ENCODE measurements at places on chromosomes 7 and 10. TPM values are rescaled to one million over a fixed set of nuclear protein-coding genes. Genes with fewer than 3 reads are reported as not detected.

GRCh38 chr7:41003611-41003940 is 699.3 kb downstream of the INHBA start:
- no peaks in the 10 kb centered on the region for H3K4me1 ChIP-seq
- no peak for DNase-seq
- H3K27ac ChIP-seq = no peak overlapping the region
- no peaks in the 10 kb centered on the region for H3K27me3 ChIP-seq
- no peaks in the 10 kb centered on the region for H3K36me3 ChIP-seq

- DNase-seq = peak; percentile 6
- H3K4me3 ChIP-seq = peak overlapping the region; percentile 52
- H3K27ac ChIP-seq = no peak overlapping the region
- peaks cover 5% of the 10 kb centered on the region for H3K4me1 ChIP-seq
- peaks cover 37% of the 10 kb centered on the region for H3K27me3 ChIP-seq
- no peaks in the 10 kb centered on the region for H3K36me3 ChIP-seq
Observed at GRCh38 chr10:28722065-28722803, 44.9 kb downstream of the BAMBI start.

- no peak overlapping the region for H3K4me3 ChIP-seq
- DNase-seq = no peak
- no peaks in the 10 kb centered on the region for H3K4me1 ChIP-seq
- H3K36me3 ChIP-seq = no peaks in the 10 kb centered on the region
Observed at GRCh38 chr7:117279931-117280557, 42.8 kb downstream of the WNT2 start.

MNX1 gene
- not detected for total RNA-seq

GRCh38 chr10:101467286-101467770 is 113.4 kb downstream of the BTRC start:
- H3K27me3 ChIP-seq = no peaks in the 10 kb centered on the region
- no peak overlapping the region for H3K27ac ChIP-seq
- H3K4me3 ChIP-seq = no peak overlapping the region
- peak; percentile 36 for DNase-seq
- H3K36me3 ChIP-seq = no peaks in the 10 kb centered on the region
- peaks cover 5% of the 10 kb centered on the region for H3K4me1 ChIP-seq

LOXL4 gene
- total RNA-seq = not detected

VSTM4 gene
- total RNA-seq = not detected

RET gene
- total RNA-seq = 0.36 TPM

- peak; percentile 83 for DNase-seq
- H3K4me1 ChIP-seq = peaks cover 58% of the 10 kb centered on the region
- no peaks in the 10 kb centered on the region for H3K27me3 ChIP-seq
- H3K4me3 ChIP-seq = peak overlapping the region; percentile 63
Observed at GRCh38 chr10:6347391-6347951, 144.7 kb downstream of the PFKFB3 start.

GRCh38 chr7:28217143-28217542 is 36.5 kb upstream of the JAZF1 start:
- peaks cover 23% of the 10 kb centered on the region for H3K27me3 ChIP-seq
- H3K36me3 ChIP-seq = no peaks in the 10 kb centered on the region
- DNase-seq = no peak

PRPS1L1 gene
- total RNA-seq = not detected

PSD gene
- total RNA-seq = 6.2 TPM

GRCh38 chr7:42208572-42208971 is 28.4 kb downstream of the GLI3 start:
- peaks cover 6% of the 10 kb centered on the region for H3K27me3 ChIP-seq
- H3K27ac ChIP-seq = no peak overlapping the region
- H3K4me1 ChIP-seq = no peaks in the 10 kb centered on the region

- H3K4me3 ChIP-seq = no peak overlapping the region
- H3K4me1 ChIP-seq = peaks cover 2% of the 10 kb centered on the region
- DNase-seq = no peak
Observed at GRCh38 chr10:117126034-117126433, 12.0 kb downstream of the VAX1 start.

DNA sequence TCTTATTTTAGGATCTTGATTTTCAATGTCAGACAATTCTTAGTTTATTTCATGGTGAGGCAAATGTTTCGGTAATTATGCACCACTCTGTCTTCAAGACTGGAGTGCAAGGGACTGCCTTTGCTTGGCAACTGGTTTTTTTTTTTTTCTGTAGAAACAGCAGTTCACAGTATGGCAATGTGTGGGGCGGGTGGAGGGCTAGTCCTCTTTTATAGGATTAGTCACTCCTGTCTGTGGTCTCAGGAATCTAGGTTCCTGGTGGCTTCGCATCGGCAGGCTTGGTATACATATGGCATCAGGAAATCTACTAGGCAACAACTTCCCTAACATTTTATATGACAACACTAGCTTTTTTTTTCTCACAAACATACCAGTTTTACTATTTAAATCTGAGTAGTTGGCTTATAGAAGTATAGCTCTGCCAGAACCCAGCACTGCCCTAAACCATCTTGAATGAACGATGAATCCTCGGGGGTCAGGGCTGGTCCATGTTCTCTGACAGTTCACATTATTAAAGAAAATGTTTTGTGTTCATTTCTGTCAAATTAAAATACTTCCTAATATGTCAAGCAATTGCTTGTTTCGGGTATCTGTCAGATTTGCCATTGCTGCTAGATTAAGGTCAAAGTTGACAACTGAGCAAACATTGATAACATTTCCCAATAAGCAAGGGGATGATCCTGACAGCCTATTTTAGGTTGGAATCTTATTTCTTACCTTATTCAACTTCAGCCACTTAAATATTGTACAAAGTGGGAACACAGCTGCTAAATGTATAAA is 289.7 kb upstream of the VSTM2A start:
- H3K4me1 ChIP-seq = no peaks in the 10 kb centered on the region
- H3K36me3 ChIP-seq = no peaks in the 10 kb centered on the region
- no peaks in the 10 kb centered on the region for H3K27me3 ChIP-seq
- no peak overlapping the region for H3K27ac ChIP-seq
- no peak overlapping the region for H3K4me3 ChIP-seq

- H3K36me3 ChIP-seq = peaks cover 19% of the 10 kb centered on the region
- no peak overlapping the region for H3K4me3 ChIP-seq
- H3K27me3 ChIP-seq = no peaks in the 10 kb centered on the region
- no peak for DNase-seq
Observed at GRCh38 chr7:133587903-133588302, 335.0 kb downstream of the EXOC4 start.

ADAP1 gene
- total RNA-seq = 8.0 TPM
